Stimulated activated naive CD8-positive, alpha-beta T cell treated with anti-CD3 and anti-CD28 coated beads, Interleukin-15, Interleukin-2, amounts not matched to agents 100 U/mL and 50 U/mL, for 24 hours (primary cell): ENCODE measurements at places on chromosomes 2 and 18.

DNA sequence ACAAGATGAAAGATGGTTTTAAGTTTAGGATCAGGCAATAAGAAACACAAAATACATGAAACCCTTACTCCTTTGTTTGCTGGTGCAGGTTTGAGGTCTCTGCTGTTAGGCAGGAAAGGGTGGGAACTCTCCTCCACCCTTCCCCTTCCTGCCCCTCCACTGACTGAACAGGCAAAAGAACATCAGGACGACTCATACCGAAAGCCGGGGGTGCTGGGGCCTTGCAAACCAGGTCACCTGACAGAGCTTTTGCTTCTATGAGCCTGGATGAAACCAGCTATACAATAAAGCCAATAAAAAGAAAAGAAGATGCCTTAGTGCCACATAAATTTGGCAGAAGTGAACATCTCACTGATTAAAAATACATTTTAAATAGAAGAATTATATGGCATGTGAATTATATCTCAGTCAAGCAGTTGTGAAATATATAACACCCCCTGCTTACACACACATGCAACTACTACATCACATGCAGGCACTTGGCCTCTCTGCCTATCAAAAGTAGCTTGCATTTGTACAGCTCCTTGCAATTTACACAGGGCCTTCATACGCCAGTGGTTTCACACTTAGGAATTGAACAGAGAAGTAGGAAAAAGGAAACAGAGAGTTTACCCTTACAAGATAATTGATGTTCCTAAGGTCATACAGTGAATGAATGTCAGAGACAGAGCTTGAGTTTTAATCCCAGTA lies 215.1 kb upstream of the TRIB2 start:
- DNase-seq, result peak; percentile 78

GRCh38 chr2:164910101-164910899 lies 45.0 kb downstream of the SLC38A11 start:
- DNase-seq, result no peak

DNA sequence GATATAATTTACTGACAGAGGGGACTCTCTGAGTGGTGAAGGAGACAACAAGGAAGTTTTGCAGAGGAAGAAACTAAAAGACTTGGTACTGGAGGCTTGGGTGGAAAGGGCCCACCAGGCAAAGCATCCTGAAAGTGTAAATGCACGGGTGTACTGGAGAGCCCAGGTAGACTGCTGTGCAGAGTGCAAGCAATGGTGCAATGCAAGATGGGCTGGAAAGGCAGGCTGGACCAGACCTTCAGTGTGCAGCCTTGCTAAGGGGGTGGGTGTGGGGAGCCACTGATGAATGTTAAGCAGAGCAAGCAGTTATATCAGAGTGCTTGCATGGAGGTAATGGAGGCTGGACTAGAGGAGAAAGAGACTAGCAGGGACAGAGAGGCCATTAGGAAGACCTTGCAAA lies 10.7 kb downstream of the C2orf74 start:
- no peak for DNase-seq

DNA sequence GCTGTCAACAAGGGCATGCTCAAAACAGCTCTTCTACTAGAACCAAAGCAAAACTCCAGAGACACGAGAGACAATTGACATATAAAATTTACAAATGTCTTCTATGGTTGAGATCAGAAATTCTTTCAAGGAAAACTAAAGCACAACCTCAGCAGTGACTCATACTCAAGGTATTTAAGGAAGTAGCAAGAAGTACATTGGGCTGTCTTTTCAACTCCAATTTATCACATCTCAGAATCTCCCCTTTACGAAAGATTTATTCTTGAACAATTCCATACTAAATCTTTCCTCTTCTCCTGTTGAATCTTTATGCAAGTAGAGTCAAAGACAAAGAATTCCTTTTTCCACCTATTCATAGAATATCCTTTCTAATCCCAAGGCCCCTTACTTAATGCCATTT lies 324.0 kb downstream of the IRS1 start:
- no peak for DNase-seq

GRCh38 chr2:84815146-84815545 lies 65.7 kb downstream of the TRABD2A start:
- no peak for DNase-seq

DNA sequence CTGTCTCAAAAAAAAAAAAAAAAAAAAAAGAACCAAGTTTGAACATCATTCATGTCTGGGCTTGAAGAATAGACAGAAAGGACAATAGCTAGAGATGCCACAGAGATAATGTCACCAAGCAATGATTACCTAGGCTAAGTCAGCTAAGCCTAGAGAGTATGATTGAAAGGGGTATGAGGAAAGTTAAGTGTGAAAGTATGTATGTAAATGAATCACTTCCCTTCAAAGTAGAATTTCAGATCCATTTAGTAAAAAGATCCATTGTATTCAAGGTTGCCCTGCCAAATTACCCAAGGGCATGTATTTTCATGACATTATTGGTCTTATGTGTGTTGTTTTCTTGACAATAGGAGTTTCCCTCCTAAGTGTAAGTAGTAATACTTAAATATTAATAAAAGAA lies 34.1 kb upstream of the SLC39A10 start:
- DNase-seq, result no peak

DNA sequence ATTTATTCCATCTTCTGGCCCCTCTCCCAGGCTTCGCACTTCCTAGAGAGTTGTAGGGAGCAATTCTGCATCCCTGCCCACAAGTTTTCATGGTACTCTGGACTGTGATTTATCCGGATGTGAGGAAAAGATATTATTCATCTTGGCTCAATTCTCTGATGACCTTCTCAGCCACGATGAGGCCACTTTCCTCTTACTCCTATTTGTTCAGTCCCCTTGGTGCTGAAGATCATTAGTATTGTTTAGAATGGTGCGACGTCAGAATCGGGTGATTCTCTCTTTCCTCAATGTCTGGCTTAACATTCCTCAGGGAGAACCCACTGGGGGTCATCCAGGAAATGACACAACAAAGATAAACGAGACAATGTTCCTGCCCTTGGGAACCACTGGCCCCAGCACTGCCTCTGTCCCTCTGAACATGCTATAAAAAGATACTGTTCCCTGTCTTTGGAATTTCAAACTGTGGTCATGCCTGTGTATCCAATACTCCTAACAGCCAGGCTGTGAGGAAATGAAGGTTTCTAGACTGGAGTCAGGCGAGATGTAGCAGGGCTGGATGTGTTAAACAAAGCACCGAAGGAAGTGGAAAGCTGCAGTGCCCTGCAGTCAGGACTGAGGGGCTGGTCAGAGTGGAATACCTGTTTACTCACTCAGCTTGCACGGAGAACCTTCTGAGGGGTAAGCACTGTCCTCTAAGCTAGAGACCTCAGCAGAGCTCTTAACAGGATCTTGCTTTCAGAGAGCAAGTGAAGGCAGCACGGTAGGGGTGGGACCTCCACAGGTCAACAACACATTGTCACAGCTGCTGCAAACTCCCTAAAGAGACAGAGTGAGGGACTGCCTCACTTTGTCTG lies 12.9 kb upstream of the GLI2 start:
- DNase-seq, result no peak

GRCh38 chr2:42914314-42914713 lies 121.9 kb upstream of the HAAO start:
- no peak for DNase-seq

DNA sequence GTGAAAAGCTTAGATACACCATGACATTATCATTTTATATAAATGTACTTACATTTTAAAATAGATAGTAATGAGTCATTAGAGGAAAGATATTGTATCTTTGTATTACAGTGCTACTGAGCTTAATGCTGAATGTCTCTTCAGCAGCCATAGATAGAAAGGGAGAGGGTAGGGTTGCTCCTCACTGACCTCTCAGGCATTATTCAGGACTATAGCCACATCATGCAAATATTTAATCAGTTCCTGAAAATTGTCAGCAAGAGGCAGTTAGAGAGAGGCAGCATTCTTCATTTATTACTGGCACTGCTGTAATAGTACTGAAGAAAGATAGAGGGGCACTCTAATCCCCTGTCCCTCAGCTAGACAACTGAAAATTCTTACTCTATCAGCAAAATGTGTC lies 242.0 kb upstream of the TANK start:
- no peak for DNase-seq

DNA sequence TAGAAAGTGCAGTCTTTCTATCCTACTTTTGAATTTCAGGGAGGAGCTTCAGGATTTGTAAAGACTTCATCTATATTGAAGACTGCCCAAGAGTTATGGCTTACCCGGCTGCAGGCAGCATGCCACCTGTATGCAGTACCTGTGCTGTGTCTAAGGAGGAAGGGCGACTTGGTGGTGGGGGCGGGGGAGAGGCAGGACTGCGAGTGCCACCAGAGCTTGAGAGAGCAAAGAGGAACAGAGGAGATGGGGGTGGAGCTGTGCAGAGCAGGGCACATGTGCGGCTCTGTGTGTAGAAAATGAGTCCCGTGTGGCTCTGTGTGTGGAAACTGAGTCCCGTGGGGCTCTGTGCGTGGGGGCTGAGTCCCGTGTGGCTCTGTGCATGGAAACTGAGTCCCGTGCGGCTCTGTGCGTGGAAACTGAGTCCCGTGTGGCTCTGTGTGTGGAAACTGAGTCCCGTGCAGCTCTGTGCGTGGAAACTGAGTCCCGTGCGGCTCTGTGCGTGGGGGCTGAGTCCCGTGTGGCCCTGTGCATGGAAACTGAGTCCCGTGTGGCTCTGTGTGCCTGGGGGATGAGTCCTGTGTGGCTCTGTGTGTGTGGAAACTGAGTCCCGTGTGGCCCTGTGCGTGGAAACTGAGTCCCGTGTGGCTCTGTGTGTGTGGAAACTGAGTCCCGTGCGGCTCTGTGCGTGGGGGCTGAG lies 43.2 kb downstream of the LDLRAD4 start:
- DNase-seq, result no peak

DNA sequence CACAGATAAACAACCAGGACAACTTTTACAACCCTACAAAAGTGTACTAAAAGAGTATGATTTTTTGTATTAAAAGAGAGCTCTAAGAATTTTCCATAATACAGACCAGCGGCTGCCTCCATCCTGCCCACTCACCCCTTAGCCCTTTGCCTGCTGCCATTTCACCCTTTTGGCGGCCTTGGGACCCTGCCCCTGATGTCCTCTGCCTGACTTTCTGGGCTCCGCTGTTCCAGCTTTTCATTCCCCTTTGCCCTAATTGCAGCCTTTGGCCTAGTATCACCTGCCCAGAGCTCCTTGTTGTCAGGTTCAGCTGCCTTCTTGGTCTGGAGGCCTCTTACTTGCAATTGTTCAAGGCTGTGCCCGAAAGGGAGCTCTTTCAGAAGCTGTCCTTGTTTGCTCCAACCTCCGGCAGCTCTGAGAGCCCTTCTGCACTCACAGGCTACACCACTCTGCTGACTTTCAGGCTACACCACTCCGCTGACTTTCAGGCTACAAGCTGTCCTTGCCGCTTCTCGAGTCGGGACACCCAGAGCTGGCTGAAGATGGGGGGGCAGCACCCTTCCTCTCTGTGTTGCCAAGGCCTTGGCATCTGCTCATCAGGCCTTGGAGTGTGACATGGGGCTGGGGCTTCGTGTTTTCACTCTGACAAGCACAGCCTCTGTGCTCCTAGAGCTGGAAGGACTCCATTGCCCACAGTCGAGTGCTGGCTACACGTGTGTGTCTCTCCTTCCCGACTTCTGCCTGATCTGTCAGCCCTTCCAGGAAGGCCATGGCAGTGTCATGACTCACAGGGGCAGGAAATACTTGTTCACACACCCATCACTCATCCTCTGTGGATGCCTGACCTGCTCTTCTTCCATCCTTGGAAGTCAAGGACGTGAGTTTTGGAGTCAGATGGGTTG lies 43.1 kb upstream of the HDAC4 start:
- no peak for DNase-seq

- no peak for DNase-seq
These were observed 41.0 kb downstream of the KIDINS220 start for GRCh38 chr2:8796315-8796848.

GRCh38 chr2:235779444-235779896 lies 285.6 kb downstream of the AGAP1 start:
- peak; percentile 73 for DNase-seq

- no peak for DNase-seq
These were observed 492.8 kb upstream of the FSIP2 start for GRCh38 chr2:185245806-185246205.

- no peak for DNase-seq
These were observed 227.7 kb upstream of the BOD1L2 start for GRCh38 chr18:56919190-56919589.

GRCh38 chr2:5976531-5977065 lies 284.4 kb downstream of the SOX11 start:
- DNase-seq, result no peak

DNA sequence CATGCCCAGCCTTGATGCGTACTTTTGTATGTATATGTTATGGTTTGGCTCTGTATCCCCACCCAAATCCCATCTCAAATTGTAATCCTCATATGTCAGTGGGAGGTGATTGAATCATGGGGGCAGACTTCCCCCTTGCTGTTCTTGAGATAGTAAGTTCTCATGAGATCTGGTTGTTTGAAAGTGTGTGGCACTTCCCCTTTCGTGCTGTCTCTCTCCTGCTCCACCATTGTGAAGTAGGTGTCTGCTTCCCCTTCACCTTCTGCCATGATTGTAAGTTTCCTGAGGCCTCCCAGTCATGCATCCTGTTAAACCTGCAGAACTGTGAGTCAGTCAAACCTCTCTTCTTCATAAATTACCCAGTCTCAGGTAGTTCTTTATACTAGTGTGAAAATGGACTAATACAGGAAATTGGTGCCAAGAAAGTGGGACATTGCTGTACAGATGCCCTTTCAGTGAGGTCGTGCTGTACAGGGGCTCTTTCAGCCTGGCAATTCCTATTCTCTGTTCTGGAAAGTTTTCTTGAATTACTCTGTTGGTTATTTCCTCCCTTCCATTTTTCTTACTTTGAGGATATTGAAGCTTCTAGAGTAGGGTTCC lies 38.2 kb downstream of the KCMF1 start:
- no peak for DNase-seq

GRCh38 chr2:204026294-204026693 lies 89.7 kb downstream of the ICOS start:
- DNase-seq, result no peak

GRCh38 chr2:240277807-240278522 lies 137.5 kb upstream of the OTOS start:
- no peak for DNase-seq
